ENCODE measurements at places on chromosomes 11 and 22.
A peak's percentile ranks its signal among the peaks of the same experiment; 100 is the strongest.

DNA sequence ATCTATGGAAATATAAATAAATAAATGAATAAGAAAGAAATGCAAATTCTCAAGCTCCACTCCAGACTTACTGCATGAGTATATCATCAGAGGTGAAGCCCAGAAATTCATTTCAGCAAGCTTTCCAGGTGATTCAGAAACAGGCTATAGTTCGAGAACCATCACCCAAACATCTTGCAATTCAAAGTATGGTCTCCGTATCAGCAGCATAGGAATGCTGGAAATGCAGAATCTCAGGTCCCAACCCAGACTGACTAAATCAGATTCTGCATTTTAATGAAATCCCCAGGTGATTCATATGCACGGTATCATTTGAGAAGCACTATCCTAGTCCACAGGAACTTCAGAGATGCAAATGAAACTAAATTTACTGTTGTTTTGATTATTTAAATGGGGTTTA is 95.3 kb downstream of the SERGEF start:
- no peak for DNase-seq

- DNase-seq = no peak
These were observed 300.2 kb downstream of the SHANK2 start for GRCh38 chr11:70952191-70952590.

DNA sequence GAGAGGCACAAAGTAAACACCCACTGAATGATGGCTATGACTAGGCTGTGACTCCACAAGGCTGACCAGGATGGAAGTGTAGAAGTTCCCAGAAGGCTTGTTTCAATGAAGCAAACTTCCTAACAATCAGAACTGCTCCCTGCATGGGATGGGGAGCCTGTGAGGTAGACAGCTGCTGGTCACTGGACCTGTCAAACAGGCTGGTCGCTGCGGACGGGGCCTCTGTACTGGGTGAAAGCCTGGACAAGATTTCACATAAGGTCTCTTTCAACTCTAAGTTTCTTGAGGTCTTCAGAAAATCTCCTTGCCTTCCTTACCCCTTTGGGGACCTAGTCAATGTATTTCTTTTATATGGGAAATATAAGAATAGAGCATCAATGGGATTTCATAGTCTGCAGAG is 438.2 kb downstream of the BUD13 start:
- DNase-seq = no peak

DNA sequence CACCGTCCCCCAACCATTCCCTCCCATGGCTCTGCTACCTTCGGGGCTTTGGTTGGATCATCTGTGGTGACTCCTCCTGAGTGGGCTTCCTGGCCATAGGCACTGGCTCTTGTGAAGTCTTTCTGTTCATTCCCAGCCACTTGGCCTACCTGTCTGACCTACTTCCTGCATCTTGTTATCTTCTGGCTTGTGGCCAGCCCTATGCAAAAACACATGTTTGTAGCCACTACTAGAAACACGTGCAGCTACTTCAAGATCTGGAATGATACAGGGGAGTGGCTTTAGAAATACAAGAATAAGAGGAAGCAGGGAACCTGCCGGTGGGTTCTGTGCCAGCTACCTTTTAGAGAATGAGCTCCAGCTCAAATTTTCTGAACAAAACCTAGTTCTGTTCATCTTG is 20.9 kb downstream of the RCOR2 start:
- no peak for DNase-seq

- DNase-seq = no peak
These were observed 118.5 kb upstream of the LDLRAD3 start for GRCh38 chr11:35825386-35825785.

GRCh38 chr11:35566885-35567284 is 41.5 kb upstream of the PAMR1 start:
- DNase-seq = no peak

DNA sequence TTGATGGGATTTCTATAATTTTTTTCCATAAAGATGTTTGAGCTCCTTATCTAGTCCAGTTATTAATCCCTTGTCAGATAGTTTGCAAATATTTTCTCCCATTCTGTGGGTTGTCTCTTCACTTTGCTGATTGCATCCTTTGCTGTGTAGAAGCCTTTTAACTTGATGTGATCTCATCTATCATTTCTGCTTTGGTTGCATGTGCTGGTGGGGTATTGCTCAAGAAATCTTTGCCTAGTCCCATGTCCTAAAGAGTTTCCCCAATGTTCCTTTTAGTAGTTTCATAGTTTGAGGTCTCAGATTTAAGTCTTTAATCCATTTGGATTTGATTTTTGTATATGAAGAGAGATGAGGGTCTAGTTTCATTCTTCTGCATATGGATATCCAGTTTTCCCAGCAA is 1.7 kb upstream of the IL2RB start:
- DNase-seq = no peak

DNA sequence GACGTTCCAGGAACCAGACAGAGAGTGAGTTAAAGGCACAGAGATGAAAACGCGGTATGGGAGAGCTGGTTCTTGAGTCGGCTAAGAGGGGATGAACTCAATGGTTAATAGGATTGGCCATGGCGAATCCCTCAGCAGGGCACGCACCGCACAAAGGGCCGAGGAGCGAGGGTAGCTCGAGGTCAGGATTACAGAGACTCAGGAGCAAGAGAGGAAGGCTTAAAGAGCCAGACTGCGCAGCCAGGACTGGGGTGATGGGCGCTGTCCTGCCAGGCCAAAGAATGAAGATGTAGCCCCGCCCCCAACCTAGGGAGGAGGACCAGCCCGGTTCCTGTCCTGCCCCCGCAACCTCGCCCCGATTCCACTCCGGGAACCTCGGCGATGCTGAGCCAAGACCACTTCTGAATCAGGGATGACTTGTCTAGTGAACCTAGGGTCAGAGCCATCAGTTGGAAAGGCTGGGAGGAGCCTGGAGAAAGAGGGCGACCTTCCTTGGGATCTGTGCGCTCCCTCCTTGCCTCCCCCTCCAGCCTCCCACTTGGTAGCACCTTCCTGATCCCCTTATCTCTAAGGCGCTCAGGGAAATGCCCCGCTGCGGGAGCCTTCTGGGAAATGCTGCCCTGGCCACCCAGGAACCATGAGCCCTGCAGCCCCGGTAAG is at the start of gene PLEKHB1:
Gene PLEKHB1, plus strand, starts transcription at position 610 of the 660 bp plus-strand sequence. Its CDS starts 28 bp downstream, at position 638.
- no peak for DNase-seq

- DNase-seq = no peak
These were observed 28.3 kb upstream of the OR9G4 start for GRCh38 chr11:56776809-56777208.

DNA sequence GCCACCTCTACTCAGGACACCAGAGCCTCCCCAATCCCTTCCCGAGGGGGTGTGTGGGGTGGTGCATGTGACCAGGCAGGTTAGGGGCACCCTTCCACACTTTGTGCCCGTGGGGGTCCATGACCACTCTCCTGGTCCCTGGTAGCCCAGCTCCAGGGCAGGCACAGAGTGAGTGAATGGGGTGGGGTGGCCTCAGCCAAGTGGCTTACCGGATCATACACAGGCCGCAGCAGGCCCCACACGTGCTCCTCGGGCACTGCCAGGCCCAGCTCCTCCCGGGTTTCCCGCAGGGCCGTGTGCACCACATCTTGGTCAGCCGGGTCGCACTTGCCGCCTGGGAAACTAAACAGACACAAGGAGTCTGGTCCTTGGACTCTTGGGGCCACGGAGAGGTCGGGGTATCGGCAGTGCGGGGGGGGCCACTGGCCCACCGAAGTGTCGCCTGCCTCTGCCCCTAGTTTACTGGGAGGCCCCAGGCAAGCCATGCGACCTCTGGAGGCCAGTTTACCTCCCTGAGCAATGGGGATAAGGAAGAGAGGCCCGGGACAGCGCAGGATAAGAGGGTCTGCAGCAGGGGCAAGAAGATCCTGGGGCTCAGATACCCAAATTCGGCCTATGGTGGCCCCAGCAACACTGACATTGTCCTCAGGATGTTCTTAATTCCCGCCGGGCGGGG is 889 bp downstream of the NUDT8 start:
- DNase-seq = no peak

GRCh38 chr11:106152013-106152412 is 74.6 kb downstream of the AASDHPPT start:
- peak; percentile 34 for DNase-seq

- peak; percentile 19 for DNase-seq
These were observed 14.3 kb upstream of the FGF19 start for GRCh38 chr11:69718147-69718546.

DNA sequence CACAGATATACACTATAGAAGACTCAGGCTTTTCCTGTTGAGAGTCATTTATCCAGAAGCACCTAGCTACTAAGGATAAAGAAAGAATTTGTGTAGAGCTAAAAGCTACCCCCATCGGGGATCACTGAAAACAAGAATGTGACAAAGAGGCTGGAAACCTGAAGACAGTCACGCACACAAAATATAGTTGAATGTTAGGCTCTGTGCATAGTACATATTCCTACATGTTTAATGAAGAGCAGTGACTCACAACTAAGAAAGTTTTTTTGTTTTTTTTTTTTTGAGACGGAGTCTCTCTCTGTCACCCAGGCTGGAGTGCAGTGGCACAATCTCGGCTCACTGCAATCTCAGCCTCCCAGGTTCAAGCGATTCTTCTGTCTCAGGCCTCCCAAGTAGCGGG is 8.4 kb downstream of the OR10V1 start:
- DNase-seq = no peak

- DNase-seq = no peak
These were observed 84.0 kb upstream of the AKIP1 start for GRCh38 chr11:8826901-8827560.

- DNase-seq = no peak
These were observed 22.6 kb upstream of the RCN1 start for GRCh38 chr11:32068134-32068870.

DNA sequence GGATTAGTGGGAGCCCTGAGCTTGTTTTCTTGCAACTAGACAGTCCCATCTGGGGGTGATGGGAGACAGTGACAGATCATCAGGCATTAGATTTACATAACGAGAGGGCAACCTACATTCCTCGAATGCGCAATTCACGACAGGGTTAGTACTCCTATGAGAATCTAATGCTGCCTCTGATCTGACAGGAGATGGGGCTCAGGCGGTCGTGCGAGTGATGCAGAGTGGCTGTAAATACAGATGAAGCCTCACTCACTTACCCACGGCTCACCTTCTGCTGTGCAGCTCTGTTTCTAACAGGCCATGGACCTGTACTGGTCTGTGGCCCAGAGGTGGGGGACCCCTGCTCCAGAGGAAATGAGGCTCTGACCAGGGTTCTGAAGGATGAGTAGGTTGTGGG is 125.5 kb downstream of the FBXO7 start:
- DNase-seq = no peak

GRCh38 chr11:125165111-125165842 is 726 bp downstream of the PKNOX2 start:
- DNase-seq = peak; percentile 30

- no peak for DNase-seq
These were observed 53.1 kb downstream of the KIF18A start for GRCh38 chr11:28054821-28055220.

DNA sequence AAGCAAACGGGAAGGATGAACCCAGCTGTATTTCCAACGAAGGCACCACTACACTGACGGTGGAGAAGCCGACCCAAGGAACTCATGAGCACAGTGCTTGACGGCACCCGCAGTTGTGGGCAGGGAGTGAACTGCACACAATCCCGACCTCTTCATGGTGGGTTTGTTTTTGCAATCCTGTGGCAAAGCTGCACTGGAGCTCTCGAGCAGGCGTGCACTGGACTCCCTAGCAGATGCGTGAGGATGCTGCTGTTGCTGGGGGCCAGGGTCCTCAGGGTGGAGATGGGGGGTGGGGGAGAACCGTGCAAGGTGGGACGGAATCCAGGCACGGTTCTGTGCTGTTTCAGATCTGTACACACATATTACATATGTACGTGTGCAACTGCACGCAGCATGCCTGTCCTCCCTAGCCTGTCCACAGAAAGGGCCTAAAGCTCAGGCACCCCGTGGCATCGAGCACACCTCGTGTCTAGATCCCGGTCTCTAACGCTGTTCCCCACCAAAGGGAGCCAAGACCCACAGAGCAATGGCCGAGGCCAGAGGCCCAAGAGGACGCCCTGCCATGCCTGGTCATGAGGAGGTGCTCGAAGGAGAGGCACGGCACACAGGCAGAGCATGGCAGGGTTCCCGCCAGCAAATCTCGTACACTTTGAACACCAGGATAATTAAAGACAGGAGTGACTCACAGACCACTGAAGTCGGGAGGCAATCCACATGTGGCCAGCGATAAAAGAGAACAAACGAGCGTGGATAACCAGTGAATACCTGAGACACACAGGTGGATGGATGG is 17.6 kb downstream of the ALG12 start:
- no peak for DNase-seq

DNA sequence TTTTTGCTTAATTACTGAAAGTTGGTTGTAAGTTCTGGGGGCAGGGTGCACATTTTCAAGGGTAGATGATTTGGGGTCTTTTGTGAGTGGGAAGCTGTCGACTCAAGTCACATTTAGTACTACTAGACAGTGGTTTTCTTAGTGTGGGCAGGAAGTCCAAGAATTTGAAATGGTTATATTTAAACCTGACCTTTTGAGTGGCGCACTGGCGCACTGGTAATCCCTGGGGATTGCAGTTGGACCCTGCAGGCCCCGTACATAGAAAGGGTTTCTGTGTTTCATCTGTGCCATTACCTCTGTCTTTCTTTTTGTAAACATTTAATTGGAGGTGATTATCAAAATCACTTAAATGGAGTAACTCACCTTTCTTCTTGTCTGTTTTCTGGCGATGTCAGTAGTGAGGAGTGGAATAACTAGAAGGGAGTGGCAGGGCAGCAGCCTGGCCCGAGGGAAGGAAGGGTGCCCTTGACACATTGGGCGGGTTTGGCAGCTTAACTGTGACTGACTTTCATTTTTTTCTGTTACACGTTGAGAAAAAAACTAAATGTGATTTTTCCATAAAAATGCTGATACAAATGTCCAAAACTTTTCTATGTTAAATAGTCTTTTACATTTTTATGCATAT is 101.8 kb upstream of the GAL start:
- peak; percentile 51 for DNase-seq

DNA sequence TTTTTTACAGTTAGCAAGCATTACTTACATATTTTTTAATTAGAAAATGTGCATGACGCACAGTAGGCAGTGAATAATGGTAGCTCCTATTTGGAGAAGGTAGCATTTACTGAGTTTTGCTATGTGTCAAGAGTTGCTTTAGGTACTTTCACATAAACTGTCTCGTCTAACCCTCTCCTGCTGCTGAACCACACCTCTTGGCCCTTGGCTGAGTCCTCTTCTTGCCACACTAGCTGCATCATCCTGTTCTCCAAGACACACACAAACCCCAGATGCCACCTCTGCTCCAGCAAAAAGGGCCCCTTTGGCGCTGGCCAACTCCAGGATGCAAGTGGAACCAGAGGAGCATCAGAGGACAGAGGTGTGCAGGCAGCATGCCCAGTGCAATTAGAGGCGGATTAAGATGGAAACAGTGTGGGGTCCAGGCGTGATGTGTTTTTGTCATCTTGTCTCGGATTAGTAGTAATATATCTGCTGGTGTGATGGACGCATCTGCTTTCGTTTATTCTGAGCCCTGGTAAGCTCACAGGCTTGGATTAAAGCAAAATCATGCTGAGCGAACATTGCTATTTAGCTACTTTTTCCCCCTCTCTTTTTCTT is 367.0 kb upstream of the CADM1 start:
- DNase-seq = no peak
